ENCODE measurements at places on chromosomes 1 and 21.

GRCh38 chr1:117093870-117094621, 27.5 kb downstream of the TRIM45 start:
- peak; percentile 20 for DNase-seq

- peak; percentile 61 for DNase-seq
These were observed 33.6 kb downstream of the SPAG17 start for GRCh38 chr1:118151312-118151937.

DNA sequence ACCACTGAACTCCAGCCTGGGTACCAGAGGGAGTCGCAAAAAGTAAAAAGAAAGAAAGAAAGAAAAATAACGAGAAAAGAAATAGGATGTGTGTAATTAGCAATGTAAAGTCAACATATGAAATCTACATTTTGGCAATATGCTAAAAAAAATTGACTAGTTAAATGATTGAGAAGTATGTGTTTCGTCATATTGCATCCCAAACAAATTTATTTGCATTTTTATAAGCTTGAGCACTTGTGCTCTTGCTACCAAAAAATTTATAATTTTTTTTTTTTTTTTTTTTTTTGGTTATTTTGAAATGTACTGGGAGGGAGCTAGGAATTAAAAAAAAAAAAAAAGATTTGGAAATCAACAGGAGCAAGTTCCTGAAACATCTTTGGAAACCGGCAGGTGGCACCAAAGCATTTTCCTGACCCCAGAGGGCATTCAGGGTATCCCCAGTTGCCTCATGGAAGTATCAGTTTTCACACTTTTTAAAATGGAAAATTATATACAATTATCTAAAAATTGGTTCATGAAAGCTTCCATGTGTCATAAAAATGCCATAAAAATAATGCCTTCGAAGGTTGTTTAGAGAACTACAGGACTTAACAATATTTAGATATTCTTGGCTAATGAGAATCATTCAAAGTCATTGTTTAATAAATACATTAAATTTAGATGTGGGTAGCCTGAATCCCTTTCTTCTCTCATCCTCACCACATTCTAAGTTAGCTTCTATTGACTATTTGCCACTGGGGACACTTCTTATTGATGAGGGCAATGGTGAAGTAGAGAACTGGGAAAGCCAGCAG, 4.8 kb upstream of the HEATR1 start:
- peak; percentile 51 for DNase-seq

DNA sequence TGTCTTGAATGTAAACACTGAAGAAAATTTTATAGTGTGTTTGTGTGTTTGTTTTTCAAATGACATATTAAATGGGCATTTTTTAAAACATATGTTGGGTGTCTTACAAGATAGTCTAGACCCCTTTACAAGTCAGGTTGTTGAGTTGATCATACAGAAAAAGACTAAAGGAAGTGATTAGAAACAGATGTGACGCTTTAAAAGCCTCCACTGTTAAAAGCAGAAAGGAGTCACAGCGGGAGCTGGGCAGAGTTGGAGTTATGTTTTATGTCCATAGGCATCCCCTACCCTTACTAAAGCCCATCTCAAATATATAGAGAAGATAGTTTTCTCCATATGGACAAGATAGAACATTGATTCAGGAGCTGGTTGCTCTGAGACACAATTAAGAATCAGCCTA, 393.9 kb downstream of the PLPP3 start:
- DNase-seq: no peak

DNA sequence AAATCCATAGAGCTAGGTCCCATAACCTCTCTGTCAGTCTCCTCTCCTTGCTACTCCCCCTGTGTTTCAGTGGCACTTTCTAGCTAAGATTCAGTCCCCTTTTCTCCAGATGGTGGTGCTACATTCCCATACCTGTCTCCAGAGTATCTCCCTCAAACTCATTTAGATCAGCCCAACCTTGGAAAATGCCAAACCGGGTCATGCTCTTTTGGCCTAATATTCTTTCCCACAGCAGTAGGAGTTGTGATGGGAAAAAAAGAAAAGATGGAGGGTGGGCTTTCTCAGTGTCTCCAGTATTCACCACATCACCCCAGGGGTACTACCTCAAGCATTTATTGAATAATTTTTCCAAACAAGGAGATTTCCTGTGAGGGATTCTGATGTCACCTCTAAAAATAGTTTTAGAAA, 3.2 kb upstream of the RXFP4 start:
- DNase-seq: peak; percentile 65

GRCh38 chr1:173445164-173445563, 32.0 kb upstream of the PRDX6 start:
- no peak for DNase-seq

GRCh38 chr21:40615505-40616376, 231.2 kb downstream of the DSCAM start:
- no peak for DNase-seq

GRCh38 chr1:110380672-110381283, 10.0 kb downstream of the SLC16A4 start:
- DNase-seq: no peak

- no peak for DNase-seq
These were observed 460.1 kb upstream of the RUNX1 start for GRCh38 chr21:35509001-35509704.

DNA sequence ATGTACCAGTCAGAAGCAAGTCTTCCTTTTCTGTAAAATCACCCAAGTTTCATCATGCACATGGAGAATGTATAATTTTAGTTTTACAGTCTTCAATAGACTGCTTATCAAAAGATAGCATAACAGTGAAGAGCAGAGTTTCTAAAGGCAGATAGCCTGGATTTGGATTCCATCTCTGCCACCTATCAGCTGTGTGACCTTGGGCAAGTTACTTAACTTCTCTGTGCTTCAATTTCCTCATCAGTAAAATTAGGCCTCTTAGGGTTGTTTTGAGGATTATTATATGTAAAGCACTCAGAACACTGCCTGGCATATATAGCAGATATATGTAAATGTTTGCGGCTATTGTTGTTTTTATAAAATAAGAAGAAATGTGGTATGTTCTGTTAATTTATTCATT, 38.9 kb downstream of the PTGFRN start:
- no peak for DNase-seq

DNA sequence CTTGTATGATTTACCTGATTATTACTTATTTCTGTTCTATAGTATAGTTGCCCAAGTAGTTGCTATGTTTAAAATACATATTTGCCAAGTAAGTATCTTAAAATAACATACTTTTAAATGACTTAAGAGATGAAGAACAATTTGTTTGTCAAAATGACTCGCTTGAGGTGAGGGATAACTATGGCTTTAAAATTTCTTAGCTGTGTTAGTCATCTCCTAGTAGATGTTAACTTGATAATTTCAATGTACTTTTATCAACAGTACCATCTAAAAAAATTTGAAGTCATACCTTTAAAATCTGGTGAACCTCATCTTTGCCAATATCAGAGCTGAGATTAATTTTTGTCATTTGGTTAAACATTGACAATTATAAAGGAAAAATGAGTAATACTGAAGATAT, 37.7 kb downstream of the ODR4 start:
- DNase-seq: no peak

DNA sequence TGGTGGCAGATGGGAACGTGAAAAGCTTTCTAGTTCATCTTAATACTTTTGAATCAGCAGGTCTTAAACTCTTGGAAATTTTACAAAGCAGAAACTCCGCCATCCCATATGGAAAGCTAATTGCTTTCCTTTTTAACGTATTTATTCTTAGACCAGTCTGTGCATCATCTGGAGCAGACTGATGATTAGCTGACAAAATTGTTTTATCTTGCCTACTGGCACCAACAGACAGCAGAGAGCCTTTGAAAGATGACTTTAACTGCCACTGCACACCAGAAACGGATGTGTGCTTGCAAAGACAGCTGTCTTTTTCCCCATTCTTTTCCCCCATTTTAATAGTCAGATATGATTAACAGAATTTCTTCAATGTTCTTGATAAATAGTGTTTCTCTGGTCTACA, 97.0 kb downstream of the PLD5 start:
- DNase-seq: no peak

- DNase-seq: no peak
These were observed 25.0 kb downstream of the LAMB3 start for GRCh38 chr1:209627027-209627731.

DNA sequence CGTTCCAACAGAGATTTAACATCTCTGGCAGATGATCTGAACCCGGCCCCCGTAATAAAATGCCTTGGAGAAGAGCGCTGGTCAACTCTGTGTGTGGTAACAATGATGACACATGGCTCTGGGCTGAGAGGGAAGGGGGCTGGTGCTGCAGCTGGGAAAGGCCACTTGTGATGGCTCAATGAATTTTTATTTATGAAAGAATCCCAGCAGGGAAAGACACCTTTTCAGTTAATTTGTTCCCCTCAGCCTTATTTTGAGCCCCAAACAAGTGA, 59.4 kb downstream of the SYT6 start:
- DNase-seq: no peak

- DNase-seq: no peak
These were observed 141.9 kb downstream of the ZNF281 start for GRCh38 chr1:200267937-200268336.
